ENCODE measurements at places on chromosomes 11 and 22. TPM values are rescaled to one million over a fixed set of nuclear protein-coding genes. Genes with fewer than 3 reads are reported as not detected.

GRCh38 chr11:110095554-110095953 is 2.4 kb downstream of the ZC3H12C start:
- no peak for DNase-seq

GRCh38 chr22:18987765-18988164 is 51.7 kb upstream of the PRODH start:
- DNase-seq, result no peak

- DNase-seq, result no peak
Observed at GRCh38 chr11:69646493-69647389, 5.8 kb downstream of the CCND1 start.

GRCh38 chr22:44890416-44891292 is 119.2 kb downstream of the PHF21B start:
- DNase-seq, result no peak

DNA sequence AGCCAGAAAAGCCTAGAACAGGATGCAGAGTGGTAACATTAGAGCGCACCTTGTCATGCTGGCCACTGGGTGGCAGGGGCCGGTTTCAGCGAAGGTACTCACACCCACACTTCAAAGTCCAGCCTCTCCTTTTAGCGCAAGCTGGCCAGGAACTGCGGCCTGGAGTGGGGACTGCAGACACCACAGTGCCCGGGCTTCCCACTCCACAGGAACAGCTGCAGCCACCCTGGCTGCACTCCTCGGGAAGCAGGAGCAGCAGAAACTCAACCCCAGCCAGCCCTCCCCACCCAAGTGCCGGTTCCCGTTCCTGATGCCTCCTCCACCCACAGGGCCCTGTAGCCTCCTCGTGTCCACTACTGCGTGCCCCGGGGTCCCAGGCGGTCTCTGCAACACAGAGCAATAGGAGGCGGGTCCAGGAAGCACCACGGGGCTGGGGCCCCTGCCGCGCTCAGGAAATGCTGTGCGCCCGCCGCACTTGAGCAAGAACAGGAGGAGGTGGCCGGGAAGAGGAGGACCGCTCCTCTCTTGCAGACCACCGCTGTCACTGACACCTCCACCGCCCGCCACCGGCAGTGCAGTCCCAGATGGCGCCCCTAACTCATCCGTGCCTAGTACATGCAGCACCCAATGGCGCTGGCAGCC is 2.2 kb downstream of the RFPL2 start:
- DNase-seq, result no peak

GRCh38 chr11:129652835-129653234 is 162.8 kb upstream of the TMEM45B start:
- DNase-seq, result no peak

- no peak for DNase-seq
Observed at GRCh38 chr11:33560729-33561128, 139.9 kb downstream of the C11orf91 start.

DNA sequence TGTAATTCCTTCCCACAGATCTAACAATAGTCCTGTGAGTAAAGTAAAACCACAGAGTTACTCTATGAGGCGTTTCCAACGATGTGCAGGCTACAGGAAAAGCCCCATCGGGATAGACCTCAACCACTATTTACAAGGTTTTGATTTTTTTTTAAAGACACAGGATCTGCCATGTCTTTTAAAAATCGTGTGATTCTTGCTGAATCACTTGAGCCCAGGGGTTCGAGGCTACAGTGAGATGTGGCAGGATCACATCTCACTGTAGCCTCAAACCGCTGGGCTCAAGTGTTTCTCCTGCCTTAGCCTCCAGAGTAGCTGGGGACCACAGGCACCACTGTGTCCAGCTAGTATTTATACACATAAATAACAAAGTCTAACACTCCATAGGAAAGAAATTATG is 7.8 kb downstream of the TAF1D start:
- no peak for DNase-seq

DNA sequence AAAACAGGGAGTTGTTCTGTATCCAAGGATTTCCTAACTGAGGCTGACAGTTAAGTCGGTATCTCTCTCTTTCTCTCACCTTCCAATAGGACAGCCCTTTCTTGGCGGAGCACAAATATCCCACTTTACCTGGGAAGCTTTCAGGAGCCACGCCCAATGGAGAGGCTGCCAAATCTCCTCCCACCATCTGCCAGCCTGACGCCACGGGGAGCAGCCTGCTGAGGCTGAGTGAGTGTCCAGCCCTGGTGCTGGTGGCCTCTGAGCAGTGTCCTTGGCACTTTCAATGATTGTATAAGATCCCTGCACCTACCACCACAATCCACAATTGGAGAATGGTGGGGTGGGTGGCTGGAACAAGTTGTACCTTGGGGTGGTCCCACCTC is 33.7 kb downstream of the CYB5R2 start:
- DNase-seq, result no peak

GRCh38 chr11:8387141-8387540 is 123.5 kb upstream of the LMO1 start:
- DNase-seq, result no peak

DNA sequence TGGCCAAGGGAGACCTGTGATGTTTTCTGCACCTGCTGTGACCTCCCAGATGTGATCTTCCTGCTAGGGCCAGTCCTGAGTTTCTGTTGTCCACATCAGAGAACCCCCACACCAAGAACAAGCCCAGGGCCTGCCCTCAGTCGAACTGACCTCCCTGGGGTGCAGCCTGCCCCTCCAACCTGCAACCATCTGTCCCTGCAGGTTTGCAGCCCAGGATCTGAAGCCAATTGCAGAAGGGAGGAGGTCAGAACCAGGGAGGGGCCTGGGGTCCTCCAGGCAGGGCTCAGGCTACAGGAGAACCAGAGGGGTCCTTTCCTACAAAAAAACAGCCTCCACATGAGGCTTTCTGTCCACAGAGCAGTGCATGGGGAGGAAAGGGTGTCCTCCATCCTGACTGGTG is 807 bp downstream of the TRIM3 start:
- DNase-seq, result no peak

DNA sequence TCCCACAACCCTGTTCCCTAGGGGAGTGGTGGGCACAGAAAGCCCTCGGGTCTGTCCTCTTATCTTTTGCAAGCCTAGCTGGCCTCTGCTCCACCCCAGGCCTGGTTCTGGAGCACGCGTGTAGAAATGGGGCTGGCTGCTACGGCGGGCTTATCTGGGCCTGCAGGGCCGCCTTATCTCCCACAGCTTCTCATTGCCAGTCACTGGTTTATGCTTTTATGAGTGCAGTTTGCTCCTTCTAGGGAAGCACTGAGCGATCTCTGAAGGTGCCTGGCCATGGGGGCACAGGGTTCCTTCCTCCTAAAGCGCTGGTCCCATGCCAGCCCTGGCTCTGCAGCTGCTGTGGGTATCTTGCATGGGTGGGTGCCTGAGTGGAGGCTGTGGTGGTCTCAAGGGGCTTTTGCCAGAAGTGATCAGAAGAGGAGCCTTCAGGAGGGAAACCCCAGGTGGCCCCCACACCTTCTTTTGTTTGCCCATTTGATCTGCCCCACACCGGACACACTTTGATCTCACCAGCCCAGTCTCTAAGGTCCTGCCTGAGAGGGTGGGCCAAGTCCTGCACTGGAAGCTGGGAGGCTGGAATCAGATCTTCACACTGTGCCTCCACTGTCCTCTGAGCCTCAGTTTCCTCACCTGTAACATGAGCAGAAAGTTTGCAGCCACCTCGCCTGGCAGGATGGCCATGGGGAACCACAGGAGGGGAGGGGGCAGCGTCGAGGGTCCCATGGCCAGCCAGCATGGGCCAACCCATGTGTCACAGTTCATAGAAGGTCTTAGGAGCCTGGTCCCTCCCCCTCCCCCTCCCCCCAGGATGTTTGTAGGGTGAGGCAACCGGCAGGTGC is 86.6 kb upstream of the FGF3 start:
- no peak for DNase-seq

- DNase-seq, result no peak
Observed at GRCh38 chr11:83671289-83671688, 385.1 kb upstream of the CCDC90B start.

Gene LMO1
- total RNA-seq, result 3.2 TPM

Gene DLG2
- total RNA-seq, result 7.4 TPM

Gene BAIAP2L2
- 1.9 TPM for total RNA-seq

Gene KRTAP5-8
- total RNA-seq, result 0.73 TPM

Gene OR2AT4
- not detected for total RNA-seq

Gene PANX3
- total RNA-seq, result not detected

Data from mesothelial cell of epicardium (in vitro differentiated cells).